ENCODE measurements at places on chromosomes 7 and 10.

- no peak overlapping the region for H3K27ac ChIP-seq
- no peak overlapping the region for H3K4me3 ChIP-seq
- H3K36me3 ChIP-seq: no peaks in the 10 kb centered on the region
- DNase-seq: no peak
- no peaks in the 10 kb centered on the region for H3K27me3 ChIP-seq
- no peaks in the 10 kb centered on the region for H3K4me1 ChIP-seq
Measured at GRCh38 chr10:46175831-46176230, 111.0 kb upstream of the ANTXRL start.

DNA sequence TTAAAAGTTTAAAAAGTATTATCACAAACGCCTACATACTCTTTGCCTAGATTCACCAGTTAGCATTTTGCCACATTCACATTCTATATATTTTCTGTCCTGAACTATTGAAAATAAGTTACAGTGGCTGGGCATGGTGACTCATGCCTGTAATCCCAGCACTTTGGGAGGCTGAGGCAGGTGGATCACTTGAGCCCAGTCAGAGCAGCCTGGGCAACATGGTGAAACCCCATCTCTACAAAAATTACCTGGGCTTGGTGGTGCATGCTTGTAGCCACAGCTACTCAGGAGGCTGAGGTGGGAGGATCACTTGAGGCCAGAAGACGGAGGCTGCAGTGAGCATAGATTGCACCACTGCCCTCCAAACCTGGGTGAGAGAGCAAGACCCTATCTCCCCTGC is 5.3 kb downstream of the ARPC1A start:
- no peak for DNase-seq
- H3K4me3 ChIP-seq: peak overlapping the region; percentile 3
- no peaks in the 10 kb centered on the region for H3K27me3 ChIP-seq
- H3K36me3 ChIP-seq: peaks cover 7% of the 10 kb centered on the region

GRCh38 chr10:58781873-58782488 is 269.3 kb downstream of the BICC1 start:
- H3K36me3 ChIP-seq: no peaks in the 10 kb centered on the region
- H3K4me1 ChIP-seq: no peaks in the 10 kb centered on the region
- H3K27me3 ChIP-seq: no peaks in the 10 kb centered on the region
- peak; percentile 47 for DNase-seq
- H3K27ac ChIP-seq: no peak overlapping the region
- no peak overlapping the region for H3K4me3 ChIP-seq

DNA sequence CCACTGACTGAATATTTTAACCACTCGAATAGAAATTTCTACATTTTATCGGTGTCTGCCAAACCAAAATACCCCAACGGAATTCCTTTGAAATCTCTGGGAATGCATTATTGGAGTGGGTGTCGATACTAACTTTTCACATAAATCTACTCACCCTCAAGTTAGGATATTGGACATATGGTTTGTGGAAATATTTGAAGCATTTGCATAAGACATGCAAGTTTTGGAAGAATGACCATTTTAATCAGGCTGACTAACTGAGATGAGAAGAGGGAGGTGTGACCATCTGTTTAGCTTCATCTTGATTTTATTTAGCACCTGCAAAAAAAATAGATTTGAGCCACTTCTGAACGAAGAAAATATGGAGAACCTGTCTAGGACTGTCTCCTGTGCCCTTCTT is 61.2 kb downstream of the KLF6 start:
- no peak for DNase-seq
- H3K36me3 ChIP-seq: no peaks in the 10 kb centered on the region
- H3K27me3 ChIP-seq: no peaks in the 10 kb centered on the region
- no peak overlapping the region for H3K27ac ChIP-seq
- no peaks in the 10 kb centered on the region for H3K4me1 ChIP-seq

DNA sequence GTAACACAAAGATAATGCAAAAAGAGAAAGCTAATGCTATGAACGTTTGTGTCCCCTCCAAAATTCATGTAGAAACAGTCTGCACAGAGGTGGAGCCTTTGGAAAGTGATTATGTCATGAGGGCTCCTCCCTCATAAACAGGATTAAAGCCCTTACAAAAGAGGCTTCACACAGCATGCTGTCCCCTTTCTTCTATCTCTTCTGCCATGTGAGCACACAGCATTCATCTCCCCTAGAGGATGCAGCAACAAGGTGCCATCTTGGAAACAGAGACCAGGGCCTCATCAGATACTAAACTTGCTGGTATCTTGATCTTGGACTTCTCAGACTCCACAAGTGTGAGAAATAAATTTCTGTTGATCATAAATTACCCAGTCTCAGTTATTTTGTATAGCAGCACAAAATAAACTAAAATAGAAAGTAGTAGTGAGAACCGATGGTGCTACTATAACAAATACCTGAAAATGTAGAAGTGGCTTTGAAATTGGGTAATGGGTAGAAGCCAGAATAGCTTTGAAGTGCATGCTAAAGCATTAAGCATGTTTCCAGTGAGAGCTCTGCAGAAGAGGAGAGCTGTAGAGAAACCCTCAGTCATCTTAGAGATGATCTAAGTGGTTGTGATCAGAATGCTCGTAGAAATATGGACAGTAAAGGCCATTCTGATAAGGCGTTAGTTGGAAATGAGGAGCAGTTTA is 108.7 kb downstream of the DNAJC1 start:
- no peaks in the 10 kb centered on the region for H3K4me1 ChIP-seq
- DNase-seq: no peak
- no peak overlapping the region for H3K4me3 ChIP-seq
- H3K36me3 ChIP-seq: no peaks in the 10 kb centered on the region

DNA sequence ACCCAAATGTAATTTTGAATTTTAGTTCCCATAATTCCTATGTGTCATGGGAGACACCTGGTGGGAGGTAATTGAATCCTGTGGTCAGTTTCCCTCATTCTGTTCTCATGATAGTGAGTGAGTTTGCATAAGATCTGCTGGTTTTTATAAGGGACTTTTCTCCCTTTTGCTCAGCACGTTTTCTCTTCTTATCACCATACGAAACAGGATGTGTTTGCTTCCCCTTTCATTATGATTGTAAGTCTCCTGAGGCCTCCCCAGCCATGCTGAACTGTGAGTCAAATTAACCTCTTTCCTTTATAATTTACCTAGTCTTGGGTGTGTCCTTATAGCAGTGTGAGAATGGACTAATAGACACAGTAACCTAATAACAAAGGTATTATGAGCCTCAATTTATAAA is 36.1 kb upstream of the ZNF736 start:
- H3K36me3 ChIP-seq: no peaks in the 10 kb centered on the region
- DNase-seq: no peak
- H3K27ac ChIP-seq: no peak overlapping the region

DNA sequence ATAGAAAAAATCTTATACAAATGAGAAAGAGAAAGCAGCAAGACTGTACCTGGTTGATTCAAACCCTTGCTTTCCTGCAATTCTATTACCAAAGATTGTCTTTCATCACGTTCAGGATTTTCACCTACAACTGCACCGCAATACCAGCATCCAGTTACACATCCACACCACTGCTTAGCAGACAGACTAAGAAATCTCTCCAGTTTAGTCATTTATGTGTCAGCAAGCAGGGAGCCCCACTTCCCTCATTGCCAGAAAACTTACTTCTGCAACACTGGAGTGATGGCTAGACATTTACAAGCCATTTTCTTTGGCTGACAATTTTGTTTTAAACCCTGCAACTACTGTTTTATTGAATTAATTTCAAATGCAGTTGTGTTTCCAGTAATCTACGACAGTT is 359.6 kb upstream of the MEOX2 start:
- no peak overlapping the region for H3K4me3 ChIP-seq
- DNase-seq: no peak
- no peak overlapping the region for H3K27ac ChIP-seq
- no peaks in the 10 kb centered on the region for H3K4me1 ChIP-seq
- H3K27me3 ChIP-seq: no peaks in the 10 kb centered on the region

GRCh38 chr7:103936558-103936957 is 52.9 kb downstream of the RELN start:
- H3K27ac ChIP-seq: no peak overlapping the region
- no peaks in the 10 kb centered on the region for H3K36me3 ChIP-seq
- H3K27me3 ChIP-seq: peaks cover 32% of the 10 kb centered on the region
- no peak overlapping the region for H3K4me3 ChIP-seq
- H3K4me1 ChIP-seq: no peaks in the 10 kb centered on the region

GRCh38 chr10:101096378-101096777 is 34.6 kb downstream of the KAZALD1 start:
- no peak for DNase-seq
- H3K36me3 ChIP-seq: no peaks in the 10 kb centered on the region

DNA sequence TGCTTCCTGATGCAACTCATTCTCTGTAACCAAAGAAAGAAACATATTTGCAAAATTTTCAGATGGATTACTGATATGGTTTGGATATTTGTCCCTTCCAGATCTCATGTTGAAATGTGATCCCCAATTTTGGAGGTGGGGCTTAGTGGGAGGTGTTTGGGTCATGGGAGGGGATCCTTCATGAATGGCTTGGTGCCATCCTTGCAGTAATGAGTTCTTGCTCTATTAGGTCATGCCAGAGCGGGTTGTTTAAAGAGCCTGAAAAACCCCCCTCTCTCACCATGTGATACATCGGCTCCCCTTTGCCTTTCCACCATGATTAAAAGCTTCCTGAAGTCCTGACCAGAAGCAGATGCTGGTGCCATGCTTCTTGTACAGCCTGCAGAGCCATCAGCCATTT is 43.8 kb upstream of the PRKG1 start:
- H3K27ac ChIP-seq: no peak overlapping the region
- no peaks in the 10 kb centered on the region for H3K36me3 ChIP-seq
- H3K4me1 ChIP-seq: no peaks in the 10 kb centered on the region
- no peak overlapping the region for H3K4me3 ChIP-seq
- H3K27me3 ChIP-seq: peaks cover 12% of the 10 kb centered on the region

DNA sequence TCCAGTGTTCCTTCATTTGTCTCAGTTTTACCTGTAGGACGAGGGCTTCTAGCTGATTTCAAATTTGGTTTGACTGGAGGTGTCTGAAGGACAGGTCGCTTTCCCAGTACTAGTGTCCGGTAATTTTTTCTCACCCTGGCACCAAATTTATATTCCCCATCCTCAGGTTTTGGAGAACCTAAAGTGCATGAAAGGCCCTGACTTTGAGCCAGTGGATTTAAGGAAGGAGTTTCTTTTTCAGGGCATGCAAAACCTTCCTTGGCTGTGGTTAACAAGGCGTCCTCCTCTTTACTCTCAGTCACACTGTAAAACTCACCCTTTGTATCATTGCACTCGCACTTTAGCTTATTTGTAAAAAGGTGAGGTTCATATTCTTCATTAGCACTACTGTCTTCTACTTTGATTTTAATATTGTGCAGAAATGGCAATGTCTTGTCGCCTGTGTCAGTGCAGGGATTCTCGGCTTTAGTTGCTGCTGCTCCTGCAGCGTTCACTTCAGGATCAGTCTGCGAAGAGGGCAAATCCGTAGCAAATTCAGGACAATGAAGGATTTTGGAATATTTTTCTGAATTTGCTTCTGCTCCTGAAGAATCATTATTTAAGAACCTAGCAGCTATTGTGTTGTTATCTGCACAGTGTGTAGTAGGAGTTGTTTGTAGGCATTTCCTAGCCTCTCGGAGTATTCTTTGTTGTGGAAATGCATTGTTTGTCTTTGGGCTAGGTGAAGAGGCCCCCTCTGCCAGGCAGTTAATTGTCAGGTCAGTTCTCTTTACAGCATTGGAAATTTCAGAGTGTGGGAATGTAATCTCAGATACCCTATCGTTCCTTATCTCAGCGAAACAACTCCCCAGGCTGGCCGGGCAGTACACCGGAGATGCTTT is 9.9 kb downstream of the SKIDA1 start:
- no peaks in the 10 kb centered on the region for H3K36me3 ChIP-seq
- H3K27me3 ChIP-seq: no peaks in the 10 kb centered on the region
